Mucosa of gallbladder (tissue), 1 donor: ENCODE measurements at places on chromosomes 3 and 15. TPM values are rescaled to one million over a fixed set of nuclear protein-coding genes. Genes with fewer than 3 reads are reported as not detected.
A peak's percentile ranks its signal among the peaks of the same experiment; 100 is the strongest.

GRCh38 chr15:99170476-99171065 lies 65.7 kb downstream of the SYNM start:
- DNase-seq = no peak

INAFM2 gene
- total RNA-seq = 44.2 TPM

C15orf62 gene
- 1.4 TPM for total RNA-seq

DNA sequence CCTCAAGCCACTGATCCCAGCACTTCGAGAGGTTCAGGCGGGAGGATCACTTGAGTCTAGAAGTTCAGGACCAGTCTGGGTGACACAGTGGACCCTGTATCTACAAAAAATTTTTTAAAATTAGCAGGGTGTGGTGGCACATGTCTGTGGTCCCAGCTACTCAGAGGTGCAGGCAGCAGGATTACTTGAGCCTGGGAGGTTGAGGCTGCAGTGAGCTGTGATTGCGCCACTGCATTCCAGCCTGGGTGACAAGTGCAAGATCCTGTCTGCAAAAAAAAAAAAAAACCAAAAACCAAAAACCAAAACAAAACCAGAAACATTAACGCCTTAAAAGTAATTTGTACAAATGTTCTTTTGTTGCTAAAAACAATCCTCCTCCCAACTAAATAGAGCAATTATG lies 27.9 kb upstream of the SLC12A8 start:
- DNase-seq = no peak

DNA sequence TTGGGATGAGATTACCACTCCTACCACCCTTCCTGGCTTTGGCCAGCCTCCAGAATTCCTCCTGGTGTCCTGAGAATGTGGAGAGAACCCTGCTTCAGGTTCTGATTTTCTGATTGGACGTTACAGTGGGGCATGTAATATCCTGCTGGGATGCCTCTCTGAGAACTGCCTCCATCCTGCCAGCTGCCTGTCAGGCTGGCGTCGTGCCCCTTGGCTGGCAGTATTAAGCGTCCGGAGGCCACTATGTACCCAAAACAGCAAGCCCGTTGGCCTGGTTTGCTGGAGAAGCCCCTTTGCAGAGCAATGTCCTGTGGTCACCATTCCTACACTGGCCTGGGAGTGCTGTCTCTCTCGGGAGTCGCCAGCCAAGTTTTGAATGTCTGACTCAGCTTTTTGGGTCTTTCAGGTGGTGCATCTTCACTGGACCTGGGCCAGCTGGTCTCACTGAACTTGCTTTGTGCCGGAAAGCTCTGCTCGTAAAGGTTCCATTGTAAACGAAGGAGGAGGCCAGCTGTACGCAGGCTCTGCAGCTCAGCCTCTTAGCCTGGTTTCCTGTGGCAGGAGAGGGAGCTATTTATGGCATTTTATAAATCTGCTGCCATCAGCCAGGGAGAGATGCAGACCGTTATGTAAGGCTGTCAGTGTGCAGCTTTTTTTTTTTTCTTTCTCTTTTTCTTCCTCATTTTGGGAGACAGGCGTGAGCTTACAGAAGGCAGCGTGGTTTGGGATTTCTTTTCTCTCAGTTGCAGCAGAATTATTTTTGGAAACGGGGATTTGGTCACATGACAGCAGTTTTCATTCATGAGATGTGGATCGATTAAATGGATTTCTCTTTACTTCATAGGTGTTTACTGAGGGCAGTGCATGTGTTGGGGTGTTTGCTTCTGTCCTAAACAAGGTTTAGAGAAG lies 19.0 kb upstream of the TRAK1 start:
- DNase-seq = peak; percentile 56

- DNase-seq = no peak
Measured at GRCh38 chr15:69652751-69653305, 200.2 kb downstream of the RPLP1 start.

SLC28A2 gene
- 86.6 TPM for total RNA-seq

DNA sequence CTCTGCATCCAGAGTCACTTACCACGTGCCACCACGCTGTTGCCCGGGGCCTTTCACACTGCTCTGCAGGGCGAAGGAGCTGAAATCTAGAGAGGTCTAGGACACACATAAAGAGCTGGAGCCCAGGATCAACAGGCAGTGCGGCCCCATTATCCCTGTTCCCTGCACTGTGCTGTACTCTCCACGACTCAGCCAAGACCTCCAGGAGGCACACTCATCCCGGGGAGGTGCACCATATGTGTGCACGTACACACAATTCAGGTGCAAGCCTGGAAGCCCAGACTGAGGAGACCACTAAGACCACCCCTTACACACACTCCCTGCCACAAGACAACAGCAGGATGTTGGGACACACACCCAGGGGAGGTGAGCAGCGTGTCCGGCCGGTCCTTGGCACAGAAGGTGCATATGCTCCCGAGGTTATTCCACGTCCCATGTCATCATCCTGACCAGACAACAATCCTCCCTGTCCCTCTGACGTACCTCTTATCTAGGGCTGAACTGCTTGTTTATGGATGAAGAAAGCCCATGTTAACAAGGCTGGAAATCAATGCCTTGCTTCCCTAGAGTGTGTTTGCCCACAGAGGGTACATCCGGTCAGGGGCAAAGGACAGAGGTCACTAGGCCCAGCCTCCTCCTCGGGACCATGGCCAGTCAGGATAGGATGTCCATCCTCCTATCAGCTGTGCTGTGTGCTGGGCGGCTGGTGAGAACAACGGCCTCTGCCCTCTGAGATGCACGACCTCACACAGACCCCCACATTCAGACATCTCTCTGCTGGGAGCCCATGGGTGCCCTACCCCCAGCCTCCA lies 16.1 kb downstream of the KLF15 start:
- DNase-seq = no peak

DNA sequence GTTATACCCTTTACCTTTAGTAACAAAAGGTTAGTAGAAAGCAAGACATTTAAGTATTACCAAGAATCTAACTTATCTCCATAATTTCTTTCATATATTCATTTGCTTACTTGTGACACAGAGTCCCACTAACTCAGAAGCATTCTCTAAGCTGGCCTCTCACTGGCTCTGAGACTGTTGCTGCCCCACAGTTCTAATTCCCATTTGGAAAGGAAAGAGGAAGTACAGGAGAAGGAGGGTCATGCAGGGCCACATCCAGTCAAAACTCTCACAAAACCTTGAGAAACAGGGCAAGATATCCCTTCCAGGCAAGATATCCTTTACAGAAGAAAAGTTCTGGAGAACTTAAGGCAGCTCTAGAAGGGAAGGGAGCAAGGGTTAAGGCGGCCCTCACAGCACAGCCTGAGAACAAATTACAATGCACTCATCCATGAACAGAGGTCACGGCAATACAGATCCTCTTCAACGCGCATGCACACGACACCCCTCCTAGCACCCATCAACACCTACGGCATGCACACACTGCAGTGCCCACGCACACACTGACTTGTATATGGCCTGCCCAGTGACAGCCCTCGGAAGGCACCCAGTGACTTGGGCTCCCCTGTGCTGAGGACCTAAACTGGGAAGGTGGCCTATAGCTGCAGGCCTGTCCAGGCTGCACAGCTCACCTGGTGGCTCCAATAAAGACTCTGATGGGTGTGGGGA lies 13.0 kb upstream of the MYO5C start:
- DNase-seq = no peak

GRCh38 chr15:96444865-96445264 lies 114.4 kb downstream of the NR2F2 start:
- DNase-seq = no peak

WDR76 gene
- 3.0 TPM for total RNA-seq

DNA sequence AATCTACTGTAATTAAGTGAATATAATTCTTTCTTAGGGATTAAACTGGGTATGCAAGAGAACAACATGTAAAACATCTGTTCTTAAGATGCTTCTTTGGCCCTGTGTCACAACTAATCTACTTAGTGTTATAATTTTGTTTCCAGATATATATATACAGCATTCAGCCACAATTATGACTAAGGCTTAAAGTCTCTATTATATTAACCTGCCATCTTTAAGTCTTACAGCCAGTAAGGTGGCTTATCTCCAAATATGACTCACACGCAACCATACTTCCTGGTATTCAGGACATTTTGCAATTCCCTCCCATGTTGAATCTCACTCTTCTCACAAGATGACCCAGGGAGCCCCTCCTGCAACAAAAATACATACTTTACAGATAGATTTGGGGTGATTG lies 6.6 kb upstream of the KBTBD8 start:
- no peak for DNase-seq

NEK10 gene
- 6.2 TPM for total RNA-seq

- DNase-seq = peak; percentile 60
Measured at GRCh38 chr3:61053781-61054496, 197.3 kb downstream of the FHIT start.

- no peak for DNase-seq
Measured at GRCh38 chr3:12744326-12744725, 14.7 kb downstream of the TMEM40 start.

DNA sequence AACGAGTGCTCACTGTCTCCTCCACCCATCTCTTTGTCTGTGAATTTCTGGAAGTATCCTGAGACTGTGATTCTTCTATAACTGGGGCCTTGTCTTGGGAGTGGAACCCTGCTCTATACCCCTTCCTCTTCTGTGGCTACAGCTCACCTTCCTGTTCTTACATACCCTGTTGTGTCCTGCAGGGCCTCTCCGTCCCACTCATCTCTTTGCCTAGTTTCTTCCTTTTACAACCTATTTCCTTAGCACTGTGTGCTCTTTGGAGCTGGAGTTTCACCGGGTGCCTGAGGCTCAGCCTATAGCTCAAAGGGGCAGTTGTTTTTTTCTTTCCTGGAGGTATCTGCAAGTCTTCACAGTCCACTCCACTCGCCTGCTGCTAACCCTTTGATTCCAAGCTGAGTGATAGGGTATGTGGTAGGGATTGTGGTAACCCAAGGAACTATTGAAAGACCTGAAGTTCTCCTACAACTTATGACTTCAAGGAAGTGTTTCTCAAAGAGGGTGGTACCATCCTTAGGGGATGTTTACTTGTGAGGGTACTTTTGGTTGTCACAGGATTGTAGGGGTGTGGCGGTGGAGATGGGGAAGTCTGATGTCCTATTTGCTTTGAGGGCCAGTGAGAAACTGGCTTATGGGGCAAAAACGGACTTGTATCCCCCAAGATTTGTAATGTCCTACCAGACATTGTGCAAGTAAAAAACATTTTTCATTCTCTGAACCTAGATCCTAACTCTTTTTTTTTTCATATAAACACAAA lies 66.6 kb upstream of the ARL8B start:
- DNase-seq = no peak

EFCAB12 gene
- 4.9 TPM for total RNA-seq

DNA sequence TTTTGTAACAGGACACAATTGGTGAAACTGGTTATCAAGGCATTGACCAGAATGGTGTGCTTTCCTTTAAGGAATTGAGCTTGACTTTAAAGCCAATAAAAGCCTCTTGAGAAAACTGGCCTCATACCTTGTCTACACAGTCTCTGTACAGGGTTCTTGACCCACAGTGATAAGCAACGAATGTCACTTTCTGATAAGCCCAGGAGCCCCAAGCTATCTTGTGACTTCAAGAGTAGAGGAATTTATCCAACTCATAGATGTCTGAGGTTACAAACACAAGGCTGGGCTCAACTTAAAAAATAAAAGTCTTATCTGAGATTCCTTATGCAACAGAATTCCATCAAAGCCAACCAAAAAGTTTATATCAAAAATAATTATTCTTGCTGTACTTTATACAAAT lies 212.1 kb downstream of the GBE1 start:
- no peak for DNase-seq

CLRN1 gene
- total RNA-seq = not detected

- DNase-seq = no peak
Measured at GRCh38 chr3:184766555-184767261, 45.3 kb upstream of the VPS8 start.

C3orf20 gene
- not detected for total RNA-seq
